Esophagus mucosa (tissue), 1 donor: ENCODE measurements at places on chromosomes 3 and 15. TPM values are rescaled to one million over a fixed set of nuclear protein-coding genes. Genes with fewer than 3 reads are reported as not detected.

The NDUFB4 gene
- total RNA-seq = 131 TPM

The SPINK8 gene
- 1.6 TPM for total RNA-seq

The AADAC gene
- total RNA-seq = 0.44 TPM

The KLF15 gene
- 0.60 TPM for total RNA-seq

The CYP1A1 gene
- not detected for total RNA-seq

The FBXW12 gene
- total RNA-seq = not detected

The SNRPA1 gene
- total RNA-seq = 44.5 TPM

The TNFAIP8L3 gene
- total RNA-seq = 7.3 TPM

The RPP25 gene
- 4.0 TPM for total RNA-seq

The TICRR gene
- total RNA-seq = 17.0 TPM
